Stimulated activated CD4-positive, alpha-beta T cell treated with anti-CD3 and anti-CD28 coated beads, Interleukin-2, amount 100 ng/mL, for 4 hours (primary cell): ENCODE measurements at places on chromosomes 12 and 14.

DNA sequence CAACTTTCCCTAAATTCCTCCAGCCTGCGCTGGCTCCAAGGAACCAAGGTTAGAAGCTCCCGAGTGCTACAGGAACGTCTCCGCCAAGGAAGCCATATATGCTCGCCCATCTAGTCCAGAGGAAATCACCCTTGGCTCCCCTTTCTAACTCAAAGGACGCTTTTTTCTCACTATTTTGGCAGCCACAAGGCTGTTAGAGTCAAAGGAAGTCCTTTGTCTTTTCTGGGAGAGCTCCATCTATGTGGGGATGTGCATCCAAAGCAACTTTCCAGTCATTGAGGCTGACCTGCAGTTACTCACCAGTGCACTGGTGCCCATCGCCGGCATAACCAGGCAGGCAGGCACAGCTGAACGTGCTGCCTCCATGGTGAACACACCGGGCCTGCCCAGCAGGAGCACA lies 37.6 kb downstream of the RTRAF start:
- no peak for DNase-seq

- DNase-seq, result no peak
Measured at GRCh38 chr14:77601846-77602619, 14.4 kb downstream of the SPTLC2 start.

DNA sequence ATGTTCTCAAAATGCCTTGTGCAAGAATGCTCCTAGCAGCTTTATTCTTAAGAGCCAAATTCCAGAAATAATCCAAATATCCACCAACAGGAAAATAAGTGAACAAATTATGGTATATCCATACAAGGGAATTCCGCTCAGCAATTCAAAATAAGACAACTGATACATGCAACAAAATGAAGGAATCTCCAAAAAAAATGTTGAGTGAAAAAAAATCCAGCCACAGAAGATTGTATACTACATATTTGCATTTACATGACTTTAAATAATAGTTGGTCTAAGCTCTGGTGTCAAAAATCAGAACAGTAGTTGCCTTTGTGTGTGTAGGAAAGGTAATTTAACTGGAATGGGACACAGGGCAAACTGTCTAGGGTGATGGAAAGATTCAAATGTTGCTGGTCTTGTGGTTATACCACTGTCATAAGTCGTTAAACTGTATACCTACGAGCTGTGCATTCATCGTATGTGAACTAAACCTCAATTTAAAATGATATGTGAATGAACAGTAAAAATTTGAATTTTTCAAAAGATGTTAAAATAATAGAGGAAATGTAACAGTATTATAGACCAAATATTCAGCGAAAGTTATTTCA lies 3.2 kb downstream of the CD69 start:
- DNase-seq, result no peak

GRCh38 chr12:50936821-50937530 lies 15.4 kb upstream of the HIGD1C start:
- no peak for DNase-seq

GRCh38 chr14:68279777-68280233 lies 460.2 kb downstream of the RAD51B start:
- DNase-seq, result no peak

- DNase-seq, result no peak
Measured at GRCh38 chr14:93268406-93268805, 61.4 kb downstream of the UBR7 start.

GRCh38 chr12:131040491-131040890 lies 86.8 kb downstream of the ADGRD1 start:
- DNase-seq, result no peak

DNA sequence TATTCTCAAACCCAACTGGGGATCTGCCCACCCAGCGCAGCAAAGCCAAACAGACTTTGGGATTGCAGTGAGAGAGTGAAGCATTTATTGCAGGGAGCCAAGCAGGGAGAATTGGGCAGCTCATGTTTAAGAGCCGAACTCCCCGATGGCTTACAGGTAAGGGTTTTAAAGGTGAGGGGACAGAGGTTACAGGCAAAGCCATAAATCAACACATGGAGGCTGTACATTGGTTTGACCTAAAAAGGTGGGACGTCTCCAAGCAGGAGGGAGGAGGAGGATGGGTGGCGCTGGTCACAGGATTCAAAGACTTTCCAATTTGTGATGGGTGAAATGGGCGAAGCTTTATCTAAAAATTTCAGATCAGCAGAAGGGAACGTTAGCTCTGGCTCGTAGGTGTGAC lies 18.2 kb downstream of the OAS2 start:
- no peak for DNase-seq

GRCh38 chr14:99511421-99512109 lies 30.4 kb downstream of the CCNK start:
- DNase-seq, result no peak

DNA sequence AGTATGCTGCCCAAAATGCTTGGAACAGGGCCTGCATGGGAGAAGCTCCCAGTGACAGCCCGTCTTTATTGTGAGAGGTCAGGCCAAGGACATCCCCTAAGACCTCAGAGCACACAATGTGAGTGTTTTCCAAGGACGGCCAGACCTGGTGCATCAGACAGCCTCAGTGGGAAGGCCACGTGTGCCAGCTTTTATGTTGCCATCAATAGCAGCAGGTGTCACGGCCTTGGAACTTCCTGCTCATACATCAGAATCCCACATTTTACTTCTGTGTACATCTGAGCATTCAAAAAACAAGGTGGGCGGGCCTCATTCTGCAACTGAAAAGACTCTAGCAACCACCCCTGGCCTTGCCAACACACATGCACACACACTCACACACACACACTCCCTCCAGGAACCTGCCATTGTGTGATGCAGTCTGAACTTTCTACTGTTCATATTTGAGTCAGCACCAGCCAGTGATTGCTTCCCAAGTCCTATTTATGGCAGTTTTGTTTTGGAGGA lies 753.1 kb upstream of the TBX3 start:
- DNase-seq, result no peak

DNA sequence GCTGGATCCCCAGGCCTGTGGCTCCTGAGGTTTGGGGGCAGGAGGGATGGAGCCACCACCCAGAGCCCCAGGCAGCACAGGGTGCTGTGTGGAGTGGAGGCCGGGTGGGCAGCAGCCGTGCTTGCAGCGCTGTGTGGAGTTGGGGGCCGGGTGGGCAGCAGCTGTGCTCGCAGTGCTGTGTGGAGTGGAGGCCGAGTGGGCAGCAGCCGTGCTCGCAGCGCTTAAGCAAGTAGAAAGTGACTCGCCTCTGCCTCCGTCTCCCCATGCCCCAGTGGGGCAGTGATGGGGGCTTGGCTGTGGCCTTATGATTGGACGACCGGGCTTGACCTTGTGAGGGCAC lies 10.3 kb downstream of the CEP170B start:
- DNase-seq, result no peak

DNA sequence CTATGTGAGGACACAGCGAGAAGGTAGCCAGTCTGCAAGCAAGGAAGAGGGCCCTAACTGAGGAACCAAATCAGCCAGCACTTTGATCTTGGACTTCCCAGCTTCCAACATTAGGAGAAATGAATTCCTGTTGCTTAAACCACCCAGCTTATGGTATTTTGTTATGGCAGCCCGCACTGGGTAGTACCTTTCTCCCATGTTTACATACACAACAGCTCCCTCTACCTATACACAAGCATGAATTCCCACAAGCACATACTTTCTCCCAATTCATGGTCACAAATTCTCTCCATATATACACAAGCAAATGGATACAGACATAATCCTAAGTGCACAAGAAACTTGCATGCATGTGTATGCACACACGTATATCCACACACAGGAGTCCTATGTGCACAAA lies 7.4 kb downstream of the ITGB7 start:
- no peak for DNase-seq

DNA sequence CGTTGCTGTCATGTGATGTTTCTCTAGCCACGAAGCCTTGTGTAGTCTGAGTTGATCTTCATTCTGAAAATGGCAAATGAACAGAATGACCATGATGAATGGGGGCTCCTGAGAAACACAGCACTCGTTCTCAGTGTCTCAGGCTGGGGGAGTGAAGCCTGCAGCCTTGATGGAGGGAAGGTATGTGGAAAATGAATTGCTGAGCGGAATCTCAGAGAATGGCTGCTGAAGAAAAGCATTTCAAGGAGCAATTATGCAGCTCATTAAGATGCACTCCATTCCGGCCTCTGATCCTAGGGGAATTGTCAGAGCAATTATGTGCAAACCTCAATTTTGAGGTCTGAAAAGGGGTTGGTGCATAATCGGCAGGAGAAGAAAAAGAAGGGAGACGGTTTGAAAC lies 167.1 kb downstream of the CHST11 start:
- no peak for DNase-seq

DNA sequence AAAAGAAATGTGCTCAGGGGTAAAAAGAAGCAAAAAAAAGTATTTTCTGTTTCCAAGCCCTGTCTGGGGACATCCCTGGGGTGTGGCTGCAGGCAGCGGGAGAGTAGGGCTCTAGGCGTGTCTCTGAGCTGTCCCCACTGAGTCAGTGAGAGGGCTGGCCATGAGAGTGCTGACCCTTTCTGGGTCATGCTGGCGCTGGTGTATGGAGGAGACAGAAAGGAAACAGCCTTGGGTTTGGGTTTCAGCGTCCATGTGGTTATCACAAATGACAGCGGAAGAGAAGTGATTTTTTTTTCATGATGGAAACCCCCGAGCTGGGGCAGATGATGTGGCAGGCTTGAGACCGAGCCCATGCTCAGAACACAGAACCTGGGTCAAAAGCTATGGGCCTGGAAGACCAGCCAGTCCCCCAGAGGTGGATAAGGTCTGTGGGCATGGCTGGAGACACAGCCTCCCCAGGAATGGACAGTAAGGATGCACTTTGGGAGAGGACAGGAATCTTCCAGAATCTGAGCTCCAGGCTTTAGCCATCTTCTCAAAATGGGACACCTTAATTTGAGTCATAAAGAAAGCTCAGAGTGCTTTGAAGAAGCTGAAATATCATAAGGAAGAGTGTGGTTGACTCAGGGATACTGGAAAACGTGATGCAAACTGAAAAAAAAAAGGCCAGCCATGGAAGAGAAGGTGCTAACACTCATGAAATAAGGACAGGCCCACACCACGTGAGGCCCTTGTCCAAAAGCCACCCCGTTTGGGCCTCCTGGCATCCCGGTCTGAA lies 36.2 kb downstream of the SYNE3 start:
- no peak for DNase-seq

- no peak for DNase-seq
Measured at GRCh38 chr14:54219261-54220070, 177.3 kb upstream of the CDKN3 start.

DNA sequence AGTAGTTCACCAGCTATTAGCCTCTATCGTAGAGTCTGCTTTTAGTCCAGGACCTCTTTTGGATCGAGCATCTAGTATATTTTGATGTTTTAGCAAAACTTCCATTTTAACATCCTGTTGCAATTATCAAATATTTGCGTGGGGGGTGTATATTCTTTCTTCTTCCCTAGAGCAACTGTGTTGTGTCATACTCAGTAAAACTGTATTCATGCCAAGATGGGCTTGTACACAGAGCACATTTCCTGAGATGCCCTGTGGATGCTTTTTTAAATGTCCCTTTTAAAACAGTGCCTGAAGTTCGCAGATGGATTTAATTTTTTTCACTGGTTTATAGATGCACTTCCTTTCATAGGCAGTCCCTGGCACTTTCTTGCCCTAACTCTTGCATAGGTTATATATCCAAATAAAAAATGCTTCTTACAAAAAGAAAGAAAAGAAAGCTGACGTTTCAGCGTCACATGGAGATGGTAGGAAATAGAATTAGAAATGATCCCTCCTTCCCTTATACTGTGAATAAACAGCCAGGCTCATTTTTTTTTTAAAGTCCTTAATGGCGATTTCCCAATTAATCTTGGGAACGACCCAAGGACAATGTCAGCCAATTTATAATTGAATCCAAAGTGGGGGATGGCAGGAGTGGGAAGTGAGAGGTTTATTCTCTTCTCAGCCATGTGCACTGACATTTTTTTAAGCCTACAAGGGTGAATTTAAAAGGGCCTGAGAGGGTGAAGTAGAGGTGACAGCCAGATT lies 247.0 kb downstream of the SLC41A2 start:
- no peak for DNase-seq

GRCh38 chr14:26841326-26841725 lies 243.5 kb upstream of the NOVA1 start:
- no peak for DNase-seq

DNA sequence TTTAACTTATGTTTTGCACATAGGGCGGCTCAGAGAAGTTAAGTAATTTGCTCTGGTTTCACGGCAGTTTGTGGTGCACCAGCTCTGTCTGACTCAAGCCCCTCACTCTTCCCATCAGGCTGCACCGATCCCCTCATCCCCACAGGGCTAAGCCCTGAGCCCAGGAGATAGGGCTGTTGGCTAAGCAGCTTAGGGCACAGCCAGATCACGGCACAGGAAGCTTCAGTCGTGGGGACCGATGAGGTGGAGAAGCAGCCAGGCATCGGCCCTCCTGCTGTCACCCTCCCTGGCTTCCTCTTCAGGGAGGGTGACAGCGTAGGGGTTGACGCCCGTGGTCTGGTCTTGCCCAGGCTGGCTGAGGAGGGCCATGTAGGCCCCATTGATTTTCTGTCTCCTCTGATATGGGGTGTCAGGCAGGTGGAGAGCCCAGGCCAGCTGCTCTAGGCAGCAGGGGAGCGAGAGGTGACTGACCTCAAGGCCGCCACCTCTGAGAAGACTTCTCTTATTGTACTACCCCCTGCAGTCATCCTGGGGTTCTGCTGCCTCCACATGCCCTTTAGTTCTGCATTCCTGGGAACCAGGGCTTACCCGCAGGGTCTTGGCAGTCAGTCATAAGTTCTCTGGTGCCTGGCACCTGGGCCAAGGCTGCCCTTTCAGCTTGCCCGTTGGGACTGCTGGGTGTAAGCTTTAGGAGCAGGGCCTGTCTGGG lies 166.4 kb downstream of the TSPAN9 start:
- DNase-seq, result no peak

GRCh38 chr12:104957719-104958000 lies 430 bp downstream of the SLC41A2 start:
- DNase-seq, result peak; percentile 15

GRCh38 chr12:1978078-1978862 lies 26.0 kb downstream of the DCP1B start:
- no peak for DNase-seq

DNA sequence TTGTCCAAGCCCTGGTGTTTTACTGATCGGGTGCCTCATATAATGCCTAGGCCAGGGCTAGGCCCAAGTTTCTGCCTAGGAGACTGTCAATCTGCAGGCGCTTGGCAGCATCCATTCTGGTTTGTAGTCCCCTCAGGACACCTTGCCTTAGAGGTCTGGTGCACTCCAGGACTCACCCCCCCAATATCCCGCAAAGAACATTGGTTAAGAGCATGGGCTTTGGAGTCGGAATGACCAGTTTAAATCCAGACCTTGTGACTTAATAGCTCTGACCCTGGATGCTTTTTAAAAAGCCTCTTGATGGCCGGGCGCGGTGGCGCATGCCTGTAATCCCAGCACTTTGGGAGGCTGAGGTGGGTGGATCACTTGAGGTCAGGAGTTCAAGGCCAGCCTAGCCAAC lies 60.0 kb downstream of the GALNT16 start:
- no peak for DNase-seq
